ENCODE measurements at places on chromosomes 2 and 18. TPM values are rescaled to one million over a fixed set of nuclear protein-coding genes. Genes with fewer than 3 reads are reported as not detected.

DNA sequence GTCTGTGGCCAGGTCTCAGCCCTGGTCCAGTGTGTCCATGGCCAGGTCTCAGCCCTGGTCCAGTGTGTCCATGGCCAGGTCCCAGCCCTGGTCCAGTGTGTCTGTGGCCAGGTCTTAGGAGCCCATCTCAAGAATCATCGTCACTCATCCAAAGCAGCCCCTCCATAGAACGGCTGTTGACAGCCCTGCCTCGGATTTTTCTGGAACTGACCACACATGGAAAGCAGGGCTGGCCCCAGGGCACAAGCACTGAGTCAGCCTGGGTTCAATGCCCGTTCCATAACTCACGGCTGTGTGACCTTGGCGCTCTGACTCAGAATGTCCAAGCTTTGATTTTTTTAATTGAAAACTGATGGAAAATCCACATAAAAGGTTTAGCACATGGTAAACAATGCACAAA lies 59.9 kb upstream of the SNTG2 start:
- no peak for DNase-seq

- DNase-seq = no peak
These were observed 75.9 kb downstream of the PMS1 start for GRCh38 chr2:189860161-189860560.

GRCh38 chr2:47300081-47300480 lies 102.9 kb upstream of the MSH2 start:
- no peak for DNase-seq

DNA sequence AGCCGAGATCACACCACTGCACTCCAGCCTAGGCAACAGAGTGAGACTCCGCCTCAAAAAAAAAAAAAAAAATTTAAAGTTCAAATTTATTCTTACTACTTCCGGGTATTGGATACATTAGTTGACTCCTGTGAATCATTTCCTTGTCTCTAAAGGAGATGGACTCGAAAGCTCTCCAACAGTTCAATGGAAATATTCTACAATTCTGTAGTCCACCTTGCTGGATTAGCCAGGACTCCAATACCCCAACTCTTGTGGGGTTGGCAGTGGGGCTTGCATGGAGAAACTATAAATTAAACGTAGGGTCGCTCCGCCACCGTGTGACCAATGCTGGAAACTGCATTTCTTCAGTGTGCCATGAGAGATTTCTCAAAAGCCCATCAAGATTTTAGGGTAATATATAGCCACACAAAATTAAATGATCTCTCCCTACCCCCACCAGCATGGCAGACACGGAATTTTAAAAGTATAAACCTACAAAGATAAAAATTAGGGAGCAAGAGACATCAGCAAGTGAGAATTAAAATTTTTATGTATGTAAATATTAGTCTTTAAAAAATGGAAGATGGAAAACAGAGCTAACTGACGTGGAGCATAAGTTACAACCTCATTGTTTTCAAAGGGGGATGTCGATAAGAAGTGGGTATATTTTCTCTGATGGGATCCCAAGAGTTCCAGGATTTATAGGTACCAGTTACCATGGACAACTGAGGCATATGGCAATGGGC lies 27.8 kb upstream of the GAREM2 start:
- DNase-seq = peak; percentile 40

DNA sequence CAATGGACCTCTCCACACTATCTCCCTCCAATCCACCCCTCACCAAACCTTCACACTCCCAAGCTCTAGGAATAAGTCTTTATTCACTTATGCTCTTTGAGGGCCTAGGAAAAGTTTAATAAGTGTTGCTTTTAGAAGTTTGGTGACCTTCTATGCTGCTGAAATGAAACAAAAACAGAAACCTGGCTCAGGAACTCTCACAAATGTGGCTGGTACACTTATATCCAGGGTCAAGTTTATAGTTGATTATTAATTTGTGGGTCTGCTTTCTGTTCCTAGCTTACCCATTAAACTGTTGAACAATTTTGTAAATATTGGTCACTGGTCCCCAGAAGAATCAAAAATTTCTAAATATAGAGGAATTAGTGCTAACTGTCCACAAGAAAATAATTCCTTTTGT lies 14.2 kb upstream of the ANKRD44 start:
- no peak for DNase-seq

DNA sequence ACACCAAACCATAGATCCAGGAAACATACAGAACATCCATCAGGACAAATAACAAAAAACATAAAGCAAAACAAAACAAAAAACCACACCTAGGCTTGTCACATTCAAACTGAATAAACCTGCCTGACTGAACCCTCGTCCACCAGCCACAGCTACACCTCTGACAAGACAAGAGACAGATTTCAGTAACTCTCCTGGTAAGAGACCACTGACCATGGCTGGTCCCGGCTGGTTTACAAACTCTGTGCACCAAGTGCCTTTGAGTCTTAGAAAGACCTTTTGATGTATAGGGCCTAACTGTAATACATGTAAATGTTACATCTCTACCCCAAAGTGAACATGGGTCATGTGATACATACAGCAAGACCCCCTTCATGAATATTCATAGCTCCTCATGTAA lies 4.8 kb upstream of the SLC66A2 start:
- no peak for DNase-seq

DNA sequence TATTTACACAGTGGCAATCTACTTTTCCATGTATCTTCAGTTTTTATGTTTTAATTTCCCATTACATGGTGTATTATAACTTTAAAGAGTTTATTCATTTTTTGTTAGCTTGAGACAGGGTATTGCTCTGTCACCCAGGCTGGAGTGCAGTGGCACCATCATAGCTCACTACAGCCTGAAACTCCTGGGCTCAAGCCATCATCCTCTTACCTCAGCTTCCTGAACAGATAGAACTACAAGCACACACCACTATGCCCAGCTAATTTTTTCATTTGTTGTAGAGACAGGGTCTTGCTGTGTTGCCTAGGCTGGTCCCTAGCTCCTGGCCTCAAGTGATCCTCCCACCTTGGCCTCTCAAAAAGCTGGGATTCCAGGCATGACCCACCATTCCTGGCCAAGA lies 66.8 kb downstream of the COA5 start:
- no peak for DNase-seq

DNA sequence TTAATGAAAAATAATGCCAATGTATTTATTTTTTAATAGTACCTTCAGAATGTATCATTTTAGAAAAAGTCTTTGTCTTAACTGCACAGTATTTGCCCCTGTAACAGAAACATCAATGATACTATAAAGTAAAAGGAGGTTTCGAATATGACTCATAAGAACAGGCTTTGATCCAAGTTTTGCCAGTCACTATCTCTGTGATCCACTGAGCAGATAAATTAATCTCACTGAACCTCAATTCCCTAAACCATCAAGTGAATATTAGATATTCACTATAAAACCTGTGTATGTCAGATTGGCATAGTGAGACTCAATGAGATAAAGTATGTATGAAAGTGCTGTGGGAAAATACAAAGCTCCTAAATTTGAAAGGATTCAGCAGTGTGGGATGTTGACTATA lies 292.1 kb downstream of the EXOC6B start:
- DNase-seq = no peak

DNA sequence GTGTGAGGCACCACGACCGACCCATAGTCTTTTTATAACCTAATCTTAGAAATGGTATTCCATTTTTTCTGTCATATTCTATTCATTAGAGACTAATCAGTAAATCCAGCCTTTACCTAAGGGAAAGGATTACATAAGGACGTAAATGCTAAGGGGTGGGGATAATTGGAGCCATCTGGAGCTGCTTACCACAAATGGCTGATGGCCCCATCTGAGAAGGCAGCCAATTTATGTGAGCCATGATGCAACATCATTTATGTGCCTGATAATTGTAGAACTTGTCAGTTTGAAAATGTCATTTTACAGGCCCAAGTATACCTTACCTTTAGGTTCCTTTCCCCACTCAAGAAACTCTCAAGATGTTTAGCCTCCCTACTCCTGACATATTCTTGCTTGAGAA lies 44.0 kb downstream of the ARHGEF33 start:
- no peak for DNase-seq

DNA sequence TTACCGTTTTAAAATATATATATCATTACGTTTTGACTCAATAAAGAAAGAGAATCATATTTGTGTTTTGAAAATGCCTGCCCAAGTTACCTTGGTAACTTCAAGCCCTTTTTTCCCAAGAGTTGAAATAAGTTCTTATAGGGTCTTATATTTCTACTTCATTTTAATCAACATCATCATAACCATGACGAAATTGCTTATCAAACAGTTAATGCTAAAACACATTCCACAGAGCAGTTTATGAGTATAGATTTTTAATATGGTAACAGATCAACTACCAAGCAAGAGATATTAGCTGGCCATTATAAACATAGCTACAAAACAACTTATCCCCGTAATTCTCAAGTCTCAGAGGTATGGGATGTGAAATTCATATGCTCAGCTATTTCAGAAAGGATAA lies 197.9 kb upstream of the LRRTM4 start:
- no peak for DNase-seq

GRCh38 chr2:173966274-173967098 lies 1.3 kb upstream of the SP3 start:
- no peak for DNase-seq

DNA sequence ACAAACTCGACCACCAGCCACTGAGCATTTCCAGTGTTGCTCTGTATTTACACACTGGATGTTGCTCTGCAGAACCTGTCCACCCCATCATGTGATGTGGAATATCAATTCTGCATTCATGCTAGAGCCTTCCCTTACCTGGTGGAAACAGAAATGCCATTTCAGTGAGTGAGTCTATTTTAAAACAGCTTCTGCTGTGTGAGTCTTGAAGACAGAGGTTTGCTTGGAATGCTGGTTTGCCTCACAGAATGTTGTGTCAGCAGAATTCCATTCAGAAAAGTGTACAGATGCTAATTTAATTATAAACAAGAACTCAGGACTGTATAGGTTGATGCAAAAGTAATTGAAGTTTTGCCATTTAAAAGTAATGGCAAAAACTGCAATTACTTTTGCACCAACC lies 118.3 kb downstream of the MAP3K20 start:
- DNase-seq = no peak

Gene SNORC
- total RNA-seq = 0.96 TPM

Gene TFPI
- 0.47 TPM for total RNA-seq

Gene POU3F3
- total RNA-seq = not detected

Gene ALPG
- total RNA-seq = 0.15 TPM

Gene TUBA3E
- not detected for total RNA-seq

Gene GAD1
- total RNA-seq = 0.09 TPM

Gene STEAP3
- total RNA-seq = 0.22 TPM

Gene DSG2
- 0.57 TPM for total RNA-seq

Gene IL36B
- not detected for total RNA-seq

Gene FAM237A
- not detected for total RNA-seq
